CD8-positive, alpha-beta memory T cell (primary cell): ENCODE measurements at places on chromosomes 1 and 21. TPM values are rescaled to one million over a fixed set of nuclear protein-coding genes. Genes with fewer than 3 reads are reported as not detected.

Gene NBPF20
- polyA plus RNA-seq, result 0.62 TPM

Gene ST6GALNAC3
- 1.8 TPM for polyA plus RNA-seq

Gene SLAMF8
- 7.3 TPM for polyA plus RNA-seq

Gene NBPF14
- polyA plus RNA-seq, result 5.6 TPM

Gene DNMT3L
- not detected for polyA plus RNA-seq

GRCh38 chr1:205716371-205717132 lies 33.4 kb downstream of the NUCKS1 start:
- no peak for DNase-seq
- no peaks in the 10 kb centered on the region for H3K27me3 ChIP-seq
- no peaks in the 10 kb centered on the region for H3K4me1 ChIP-seq
- no peak overlapping the region for H3K27ac ChIP-seq
- H3K36me3 ChIP-seq, result peaks cover 33% of the 10 kb centered on the region

GRCh38 chr1:73765551-73766233 lies 432.3 kb downstream of the LRRIQ3 start:
- no peaks in the 10 kb centered on the region for H3K27me3 ChIP-seq
- H3K4me3 ChIP-seq, result no peak overlapping the region
- no peak overlapping the region for H3K27ac ChIP-seq
- H3K4me1 ChIP-seq, result no peaks in the 10 kb centered on the region
- H3K36me3 ChIP-seq, result no peaks in the 10 kb centered on the region

DNA sequence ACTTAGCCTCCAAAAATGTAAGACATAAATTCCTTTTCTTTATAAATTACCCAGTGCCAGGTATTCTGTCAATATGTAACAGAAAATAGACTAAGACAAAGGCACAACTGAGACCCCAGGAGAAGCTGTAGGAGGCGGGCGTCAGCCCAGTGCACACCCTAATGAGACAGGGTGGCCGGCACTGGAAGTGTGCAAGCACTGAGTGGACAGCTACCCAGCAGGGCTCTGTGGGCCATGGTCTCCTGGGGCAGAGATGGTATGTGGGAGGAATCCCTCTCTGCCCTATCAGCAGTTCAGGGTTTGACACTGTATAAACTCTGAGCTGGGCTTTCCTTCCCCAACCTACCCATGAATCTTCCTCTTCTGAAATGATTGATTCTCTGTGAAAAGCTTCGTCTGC lies 139.5 kb downstream of the GLIS1 start:
- DNase-seq, result no peak
- no peaks in the 10 kb centered on the region for H3K36me3 ChIP-seq
- H3K27me3 ChIP-seq, result no peaks in the 10 kb centered on the region
- H3K27ac ChIP-seq, result no peak overlapping the region
- peaks cover 33% of the 10 kb centered on the region for H3K4me1 ChIP-seq
- H3K4me3 ChIP-seq, result no peak overlapping the region

- no peak overlapping the region for H3K4me3 ChIP-seq
- DNase-seq, result no peak
- no peaks in the 10 kb centered on the region for H3K27me3 ChIP-seq
- H3K27ac ChIP-seq, result no peak overlapping the region
- H3K36me3 ChIP-seq, result no peaks in the 10 kb centered on the region
- no peaks in the 10 kb centered on the region for H3K4me1 ChIP-seq
These were observed 51.2 kb downstream of the PLXNA2 start for GRCh38 chr1:208192995-208193394.

GRCh38 chr1:88746916-88747315 lies 62.8 kb downstream of the PKN2 start:
- H3K27ac ChIP-seq, result no peak overlapping the region
- H3K36me3 ChIP-seq, result no peaks in the 10 kb centered on the region
- no peaks in the 10 kb centered on the region for H3K4me1 ChIP-seq
- DNase-seq, result no peak
- no peak overlapping the region for H3K4me3 ChIP-seq

DNA sequence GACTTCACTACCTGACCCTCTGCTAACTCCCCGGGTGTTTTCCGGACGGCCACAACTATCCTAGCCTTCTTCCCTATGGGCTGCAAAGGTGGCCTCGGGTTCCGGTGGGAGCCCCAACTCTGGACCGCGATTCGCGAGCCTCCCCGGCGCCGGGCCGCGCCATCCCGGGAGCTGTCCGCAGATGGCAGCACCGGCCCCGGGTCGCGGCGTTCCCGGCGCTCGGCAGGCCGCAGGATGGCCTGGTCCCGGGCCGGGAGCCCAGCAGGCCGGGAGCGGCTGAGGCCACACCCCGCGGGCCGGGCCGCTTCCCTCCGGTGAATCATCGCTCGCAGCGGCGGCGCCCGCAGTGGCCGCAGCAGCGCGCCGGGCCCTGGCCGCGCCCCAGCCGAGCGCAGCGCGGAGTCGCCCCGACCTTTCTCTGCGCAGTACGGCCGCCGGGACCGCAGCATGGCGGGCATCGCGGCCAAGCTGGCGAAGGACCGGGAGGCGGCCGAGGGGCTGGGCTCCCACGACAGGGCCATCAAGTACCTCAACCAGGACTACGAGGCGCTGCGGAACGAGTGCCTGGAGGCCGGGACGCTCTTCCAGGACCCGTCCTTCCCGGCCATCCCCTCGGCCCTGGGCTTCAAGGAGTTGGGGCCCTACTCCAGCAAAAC lies at the start of gene CAPN2:
TSS of gene CAPN2 (plus strand) at position 346 of the 656 bp plus-strand sequence. CDS start at position 448, 102 bp downstream.
- peaks cover 66% of the 10 kb centered on the region for H3K4me1 ChIP-seq
- H3K27ac ChIP-seq, result peak within 1 kb of the TSS; percentile 72
- DNase-seq, result peak; percentile 59
- H3K36me3 ChIP-seq, result no peaks in the 10 kb centered on the region
- H3K27me3 ChIP-seq, result no peaks in the 10 kb centered on the region
- H3K4me3 ChIP-seq, result peak within 1 kb of the TSS; percentile 78

- H3K4me3 ChIP-seq, result no peak overlapping the region
- DNase-seq, result no peak
- no peaks in the 10 kb centered on the region for H3K4me1 ChIP-seq
- no peaks in the 10 kb centered on the region for H3K27me3 ChIP-seq
- H3K36me3 ChIP-seq, result no peaks in the 10 kb centered on the region
These were observed 407.5 kb downstream of the SETD4 start for GRCh38 chr21:35652872-35653271.

DNA sequence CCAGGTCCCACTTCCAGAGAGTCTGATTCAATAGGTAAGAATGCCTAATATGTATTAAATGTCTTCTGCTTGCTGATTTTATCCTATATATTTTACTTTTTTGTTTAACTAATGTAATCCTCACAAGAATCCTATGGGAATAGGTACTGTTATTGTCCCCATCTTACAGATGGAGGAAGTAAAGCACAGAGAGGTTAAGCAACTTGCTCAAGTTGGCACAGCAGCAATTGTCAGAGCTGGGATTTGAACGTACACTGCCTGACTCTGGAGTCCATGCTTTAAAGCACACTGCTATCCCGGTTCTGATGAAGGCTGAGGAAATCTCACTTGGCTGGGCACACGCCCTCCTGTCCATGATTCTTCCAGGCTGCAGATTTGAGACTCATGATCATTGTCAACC lies 62.8 kb downstream of the IGSF21 start:
- DNase-seq, result no peak
- H3K4me1 ChIP-seq, result no peaks in the 10 kb centered on the region
- H3K36me3 ChIP-seq, result no peaks in the 10 kb centered on the region
- H3K4me3 ChIP-seq, result no peak overlapping the region
- H3K27me3 ChIP-seq, result no peaks in the 10 kb centered on the region
- H3K27ac ChIP-seq, result no peak overlapping the region

GRCh38 chr1:15543589-15544568 lies 17.2 kb downstream of the DNAJC16 start:
- H3K4me1 ChIP-seq, result no peaks in the 10 kb centered on the region
- peak overlapping the region; percentile 51 for H3K27ac ChIP-seq
- DNase-seq, result no peak
- H3K27me3 ChIP-seq, result no peaks in the 10 kb centered on the region
